ENCODE measurements at places on chromosomes 7 and 10. TPM values are rescaled to one million over a fixed set of nuclear protein-coding genes. Genes with fewer than 3 reads are reported as not detected.

DNA sequence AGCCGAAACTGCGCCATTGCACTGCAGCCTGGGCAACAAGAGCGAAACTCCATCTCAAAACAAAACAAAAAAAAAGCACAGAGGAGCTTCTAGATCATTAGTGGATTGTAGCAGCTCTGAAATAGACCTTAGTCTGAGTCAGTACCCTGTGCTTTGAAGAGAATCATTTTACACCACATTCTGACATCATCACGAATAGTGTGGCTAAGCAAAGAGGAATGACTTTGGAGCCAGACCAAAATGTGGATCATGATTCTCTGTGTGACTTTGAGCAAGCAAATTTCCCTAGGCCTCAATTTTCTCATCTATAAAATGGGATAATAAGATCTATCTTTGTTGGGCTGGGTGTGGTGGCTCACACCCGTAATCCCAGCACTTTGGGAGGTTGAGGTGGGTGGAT lies 618.9 kb downstream of the CALN1 start:
- no peak for DNase-seq

DNA sequence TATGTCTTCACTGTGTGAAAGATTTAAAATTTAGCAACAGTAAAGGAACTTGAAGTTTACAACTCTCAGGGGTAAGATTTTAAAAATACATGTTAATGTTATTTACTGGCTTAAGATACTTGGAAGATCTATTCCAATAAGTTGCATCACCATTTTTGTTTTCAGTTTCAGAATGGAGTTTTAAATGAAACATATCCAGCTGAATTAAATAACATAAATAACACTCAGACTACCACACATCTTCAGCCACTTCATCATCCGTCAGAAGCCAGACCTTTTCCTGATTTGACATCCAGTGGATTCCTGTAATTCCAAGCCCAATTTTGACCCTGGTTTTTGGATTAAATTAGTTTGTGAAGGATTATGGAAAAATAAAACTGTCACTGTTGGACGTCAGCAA lies 44.3 kb downstream of the AHR start:
- DNase-seq = no peak

The CYP2C19 gene
- 0.13 TPM for polyA plus RNA-seq

DNA sequence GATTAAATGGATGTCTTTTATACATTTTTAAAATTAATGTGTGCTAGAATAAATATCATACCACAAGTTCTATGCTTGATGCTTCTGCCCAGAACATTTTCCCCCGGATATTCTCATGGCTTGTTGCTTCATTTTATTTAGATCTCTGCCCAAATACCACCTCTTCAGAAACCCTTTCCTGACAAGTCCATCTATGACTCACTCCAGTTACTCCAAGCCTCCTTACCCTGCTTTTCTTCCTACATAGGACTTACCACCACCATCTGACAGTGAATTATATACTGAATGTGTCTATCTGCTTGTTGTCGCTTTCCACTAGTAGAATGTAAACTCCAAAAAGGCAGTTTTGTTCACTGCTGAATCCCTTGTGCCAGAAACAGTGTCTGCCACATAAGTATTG lies 19.1 kb upstream of the ERVW-1 start:
- no peak for DNase-seq

DNA sequence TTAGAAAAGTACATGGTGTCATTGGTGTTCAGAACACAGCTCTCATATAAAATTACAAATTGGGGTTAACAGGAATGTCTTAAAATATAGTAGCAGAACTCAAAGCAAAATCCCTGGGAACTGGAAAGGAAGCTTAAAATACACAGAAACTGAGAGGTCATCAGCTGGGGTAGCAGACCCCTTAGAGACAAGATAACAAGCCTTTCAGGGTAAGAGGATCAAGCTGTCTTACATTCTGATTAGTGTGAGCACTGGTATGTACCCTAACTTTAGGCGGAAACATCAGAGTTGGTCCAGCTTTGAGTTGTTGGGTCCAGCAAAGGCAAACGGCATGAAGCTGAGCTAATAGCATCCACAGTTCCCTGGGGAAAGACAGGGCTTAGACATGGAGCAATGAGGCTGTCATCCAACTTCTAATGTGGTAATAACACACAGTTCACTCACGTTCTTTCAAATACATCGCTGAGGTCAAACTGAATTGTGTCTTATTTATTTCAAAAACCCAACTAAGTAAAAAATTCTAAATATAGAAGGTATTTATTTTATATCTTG lies 32.6 kb downstream of the ARHGAP21 start:
- DNase-seq = no peak
